Stimulated activated CD4-positive, alpha-beta T cell treated with anti-CD3 and anti-CD28 coated beads, Interleukin-15, amount 100 ng/mL, for 48 hours (primary cell): ENCODE measurements at places on chromosomes 5 and 9.
A peak's percentile ranks its signal among the peaks of the same experiment; 100 is the strongest.

GRCh38 chr5:137344723-137345322 is 154.3 kb downstream of the SPOCK1 start:
- no peak for DNase-seq

DNA sequence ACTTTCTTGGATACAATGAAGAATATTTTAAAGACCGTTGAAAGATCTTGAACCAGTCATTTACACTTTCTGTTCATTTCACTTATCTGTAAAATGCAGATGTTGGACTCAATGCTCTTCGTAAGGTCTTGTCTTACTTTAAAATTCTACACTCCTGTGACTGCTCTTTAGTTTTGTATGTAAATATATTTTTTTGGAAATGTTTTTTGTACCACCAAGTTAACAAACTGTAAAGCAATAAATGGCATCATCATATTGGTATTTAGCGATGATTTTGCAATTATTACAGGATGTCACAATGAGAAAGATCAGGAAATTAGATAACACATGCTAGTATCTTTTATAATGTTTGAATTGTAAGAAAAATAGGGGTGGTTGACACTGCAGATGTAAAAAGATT is 80.8 kb upstream of the GNAQ start:
- no peak for DNase-seq

- DNase-seq: peak; percentile 8
These were observed 102.9 kb downstream of the LIFR start for GRCh38 chr5:38453506-38453905.

GRCh38 chr5:134227259-134227658 is 1.4 kb upstream of the PPP2CA start:
- DNase-seq: no peak

DNA sequence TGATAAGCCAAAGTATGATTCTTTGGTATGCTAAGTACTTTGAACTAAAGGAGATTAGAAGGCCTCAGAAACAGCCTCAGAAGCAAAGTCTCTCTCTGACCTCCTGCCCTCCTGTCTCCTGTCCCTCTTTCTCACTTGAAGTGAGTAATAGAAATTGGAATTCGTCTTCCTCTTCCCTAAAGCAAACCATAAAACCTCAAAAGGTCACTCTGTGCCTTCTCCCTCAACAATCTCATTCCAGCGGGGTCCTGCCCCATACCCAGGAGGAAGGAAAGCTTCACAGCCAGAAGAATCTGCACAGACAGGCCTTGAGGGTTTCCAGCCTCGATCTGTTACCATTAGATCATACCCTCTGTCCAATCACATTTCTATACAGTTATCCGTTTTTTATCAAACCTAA is 87.8 kb downstream of the HAPLN1 start:
- no peak for DNase-seq

DNA sequence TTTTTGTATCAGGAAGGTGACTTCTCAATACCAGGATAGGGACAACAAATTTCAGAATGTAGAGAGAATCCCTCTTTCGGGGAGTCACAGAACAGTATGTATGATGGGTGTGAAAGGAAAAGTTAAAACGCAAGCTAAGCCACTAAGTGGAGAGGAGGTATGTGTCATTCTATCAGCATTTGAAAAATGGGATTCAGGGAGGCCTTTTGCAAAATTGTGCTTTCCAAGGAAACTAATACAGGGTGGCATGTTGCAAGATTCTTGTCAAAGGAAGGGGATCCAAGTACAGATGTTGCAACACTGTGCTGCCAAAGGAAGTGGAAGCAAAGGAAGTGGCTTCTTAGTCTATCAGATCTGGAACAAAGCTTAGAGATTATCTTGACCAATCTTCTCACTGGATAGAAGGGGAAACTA is 12.6 kb upstream of the TNIP1 start:
- DNase-seq: no peak

DNA sequence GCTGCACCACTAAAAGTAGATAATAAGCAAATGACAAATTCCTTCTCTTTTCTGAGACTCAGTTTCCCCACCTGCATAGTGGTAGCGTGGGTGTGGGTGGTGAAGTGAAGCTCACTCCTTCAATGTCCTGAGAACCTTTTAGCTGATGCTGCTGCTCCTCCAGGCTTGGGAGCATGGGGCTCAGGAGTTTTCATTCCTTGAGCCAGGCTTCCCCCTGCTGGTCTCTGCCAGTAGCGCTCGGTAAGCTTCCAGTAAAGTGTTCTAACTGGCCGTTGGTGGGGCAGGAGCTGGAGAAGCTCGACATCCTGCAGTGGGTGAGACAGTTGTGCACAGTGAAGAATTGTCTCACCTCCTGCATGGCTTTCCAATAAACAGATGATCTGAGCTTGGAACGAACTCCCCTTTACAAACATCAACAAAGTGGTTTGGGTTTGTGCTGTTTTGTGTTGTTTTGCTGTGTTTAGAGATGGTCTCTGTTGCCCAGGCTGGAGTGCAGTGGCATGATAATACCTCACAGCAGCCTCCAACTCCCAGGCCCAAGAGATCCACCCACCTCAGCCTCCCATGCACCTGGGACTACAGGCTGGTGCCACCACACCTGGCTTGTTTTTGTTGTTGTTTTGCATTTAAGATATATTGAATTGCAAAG is 34.6 kb downstream of the SPARC start:
- peak; percentile 48 for DNase-seq

DNA sequence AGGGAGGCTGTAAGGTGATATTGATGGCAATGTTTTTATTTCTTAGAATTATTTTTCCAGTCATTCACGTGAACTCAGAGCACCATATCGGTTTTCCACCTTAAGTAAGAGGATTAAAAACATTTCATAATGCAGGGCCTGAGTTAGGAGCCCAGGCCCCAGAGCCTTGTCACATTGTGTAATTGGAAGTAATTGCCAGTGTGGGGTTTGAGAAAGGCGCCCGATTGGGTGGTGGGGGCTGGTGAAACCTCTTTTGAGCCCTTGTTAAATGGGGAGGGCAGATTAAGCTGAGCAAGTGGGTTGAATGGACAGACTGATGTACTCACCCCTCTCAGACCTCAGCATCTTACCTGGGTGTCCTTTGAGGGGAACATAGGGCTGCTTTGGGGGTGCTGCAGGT is 116.7 kb upstream of the PITX1 start:
- DNase-seq: no peak

DNA sequence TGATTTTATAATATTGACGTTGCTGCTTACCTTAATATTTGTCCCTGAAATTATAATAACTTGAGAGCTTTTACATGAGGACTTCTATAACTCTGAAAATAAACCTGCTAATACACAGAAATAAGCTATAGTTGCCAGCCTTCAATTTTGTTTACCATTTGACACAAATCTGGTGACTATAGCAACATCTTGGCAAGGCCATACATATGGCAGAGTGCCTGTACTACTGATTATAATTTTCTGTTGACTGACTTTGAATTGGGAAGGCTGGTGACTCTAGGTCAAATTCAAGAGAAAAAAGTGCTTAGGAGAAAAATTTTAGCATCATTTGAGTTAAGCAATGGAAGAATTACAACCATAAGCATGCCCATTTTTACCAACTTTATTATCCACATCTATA is 581.4 kb upstream of the PTPRD start:
- no peak for DNase-seq

GRCh38 chr9:121599872-121600585 is 51.4 kb upstream of the DAB2IP start:
- no peak for DNase-seq

GRCh38 chr9:127277099-127277498 is 12.5 kb downstream of the GARNL3 start:
- no peak for DNase-seq

DNA sequence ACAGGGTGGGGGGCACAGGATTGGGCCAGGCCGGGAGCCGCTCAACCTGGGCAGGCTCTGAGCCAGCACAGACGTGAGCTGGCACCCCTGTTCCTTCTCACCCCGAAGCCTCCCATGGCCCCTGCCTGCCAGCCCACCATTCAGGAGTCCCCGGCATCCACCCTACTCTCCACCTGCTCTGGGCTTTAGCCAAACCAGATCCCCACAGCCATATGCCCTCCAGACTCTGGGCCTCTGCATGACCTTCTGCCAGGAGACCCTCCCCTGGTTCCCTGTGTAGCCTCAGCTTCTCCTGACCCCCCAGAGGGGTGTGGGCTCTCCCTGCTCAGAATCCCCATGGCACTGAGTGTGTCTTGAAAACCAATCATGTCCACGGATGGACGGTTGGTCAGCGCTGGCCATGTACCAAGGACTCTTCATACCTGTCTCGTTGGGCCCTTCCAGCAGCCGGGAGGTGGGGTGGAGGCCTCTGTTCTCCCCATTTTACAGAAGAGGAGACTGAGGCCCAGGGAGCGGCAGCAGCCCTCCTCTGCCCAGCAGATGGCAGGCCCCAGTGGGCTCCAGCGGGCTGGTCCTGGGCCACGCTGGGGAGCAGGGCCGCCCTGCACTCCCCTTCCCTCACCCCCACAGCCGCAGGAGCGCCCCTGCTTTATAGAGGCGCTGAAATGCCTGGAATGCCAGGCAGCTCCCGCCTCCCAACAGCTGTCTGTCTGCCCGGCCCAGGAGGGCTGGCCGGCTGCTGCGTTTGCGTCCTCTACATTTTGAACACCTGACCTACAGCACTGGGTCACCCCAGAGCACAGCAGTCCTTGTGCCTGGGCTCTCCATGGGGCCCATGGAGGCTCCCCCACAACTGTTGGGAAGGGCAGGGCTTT is 3.5 kb upstream of the MYMK start:
- no peak for DNase-seq

DNA sequence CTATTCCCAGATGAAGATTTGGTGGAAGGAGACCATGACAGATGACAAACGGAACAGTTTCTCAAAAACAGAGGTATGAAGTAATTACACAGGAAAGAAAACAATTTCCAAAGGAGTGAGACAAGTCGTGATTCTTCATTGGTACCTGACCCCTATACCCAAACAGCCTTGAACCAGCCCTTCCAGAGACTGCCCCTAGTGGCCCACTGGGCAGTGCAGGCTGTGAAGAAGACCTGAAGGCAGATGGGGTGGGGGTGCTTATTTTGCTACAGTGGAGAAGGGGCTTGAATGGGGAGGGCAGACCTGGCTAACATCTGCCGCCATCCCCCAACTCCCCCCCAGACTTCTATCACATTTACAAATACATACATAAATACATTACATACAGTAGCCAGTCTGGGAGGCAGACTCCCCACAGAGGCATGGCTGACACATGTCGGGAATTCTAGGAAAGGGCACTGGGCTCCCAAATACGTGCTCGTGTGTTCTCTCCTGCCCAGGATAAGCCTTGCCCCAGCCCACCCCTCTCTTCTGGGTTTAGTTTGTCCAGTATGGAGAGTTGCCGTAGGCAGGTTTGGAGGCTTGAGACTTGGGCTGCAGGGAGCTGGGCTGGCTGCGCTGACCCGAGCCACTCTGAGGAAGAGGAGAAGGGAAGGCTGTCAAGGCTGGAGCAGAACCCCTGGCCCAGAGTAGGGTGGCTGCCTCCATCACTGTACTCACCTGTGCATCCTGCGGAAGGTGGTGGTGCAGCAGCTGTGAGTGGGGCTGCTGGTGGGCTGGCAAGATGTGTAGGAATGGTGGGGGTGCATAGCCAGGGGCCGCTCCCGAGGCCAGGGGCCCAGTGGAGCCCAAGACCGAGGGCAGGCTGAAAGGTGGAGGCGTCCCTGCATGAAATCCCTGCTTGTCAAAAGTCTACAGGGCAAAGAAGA is 105.3 kb downstream of the UBE2R2 start:
- DNase-seq: no peak

GRCh38 chr5:174273325-174273724 is 227.8 kb downstream of the NSG2 start:
- no peak for DNase-seq

DNA sequence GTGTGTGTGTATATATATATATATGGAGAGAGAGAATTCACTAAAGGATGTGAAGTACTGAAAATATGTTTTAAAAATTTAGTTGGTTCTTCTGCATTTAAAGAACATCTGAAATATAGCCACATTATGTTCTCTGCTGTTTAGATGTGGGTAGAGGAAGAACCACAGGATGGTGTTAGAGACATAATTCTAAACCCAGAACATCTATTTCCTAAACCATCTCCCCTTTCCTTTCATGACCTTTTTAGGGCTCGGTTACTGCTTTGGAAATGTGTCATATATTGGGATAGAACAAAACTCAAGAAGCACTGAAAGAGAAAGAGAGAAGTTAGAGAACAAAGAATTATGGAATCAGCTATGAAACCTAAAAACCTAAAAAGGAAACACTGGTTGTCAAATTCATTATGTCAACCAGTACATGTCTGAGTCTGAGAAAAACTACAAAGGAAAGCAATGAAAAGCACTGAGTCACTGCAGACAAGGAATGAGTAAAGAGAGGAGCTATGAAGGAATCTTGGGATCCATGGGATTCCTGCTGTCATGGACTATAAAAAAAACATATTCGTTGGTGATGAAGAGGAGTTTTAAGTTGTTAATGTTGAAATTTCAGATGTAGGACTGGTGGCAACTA is 28.4 kb downstream of the SLC12A2 start:
- no peak for DNase-seq

DNA sequence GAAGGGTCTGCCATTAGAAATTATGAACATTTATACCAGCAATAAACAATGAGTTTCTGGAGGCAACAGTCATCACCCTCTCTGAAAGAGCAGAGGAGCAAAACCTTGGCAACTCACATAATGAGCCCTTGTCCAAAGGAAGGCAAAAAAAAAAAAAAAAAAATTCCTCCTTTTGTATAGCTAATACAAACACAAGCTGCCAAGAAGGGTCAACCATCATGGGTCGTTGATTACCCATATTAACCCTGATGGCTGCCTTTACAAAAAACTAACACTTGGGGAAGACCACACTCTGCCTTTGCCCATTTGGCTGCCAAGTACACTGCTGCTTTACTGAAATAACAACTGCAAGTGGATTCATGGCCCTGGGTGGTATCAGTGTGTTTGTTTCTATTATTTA is 272.7 kb downstream of the ADAMTSL1 start:
- no peak for DNase-seq

DNA sequence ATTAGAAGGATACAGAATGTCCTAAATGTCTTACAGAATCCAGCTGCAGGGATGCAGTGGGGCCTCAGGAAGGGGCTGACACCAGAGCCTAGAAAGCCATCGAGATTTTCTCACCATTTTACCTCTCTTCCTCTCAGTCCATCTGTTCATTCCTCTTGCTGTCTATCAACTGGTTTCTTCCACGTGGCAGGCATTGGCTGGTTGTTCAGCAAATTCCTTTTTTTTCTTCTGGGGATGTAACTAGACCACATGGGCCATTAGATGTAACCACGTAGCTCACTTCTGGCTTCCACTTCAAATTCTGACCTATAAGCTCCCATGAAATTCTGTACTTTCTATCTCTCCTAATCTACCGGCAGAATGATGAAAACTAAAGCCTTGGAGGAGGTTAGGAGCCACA is 93.6 kb upstream of the MTAP start:
- no peak for DNase-seq

GRCh38 chr5:167639766-167640165 is 651.7 kb upstream of the WWC1 start:
- no peak for DNase-seq
